Stimulated activated naive CD8-positive, alpha-beta T cell treated with anti-CD3 and anti-CD28 coated beads, Interleukin-15, Interleukin-2, amounts not matched to agents 100 U/mL and 50 U/mL, for 24 hours (primary cell): ENCODE measurements at places on chromosomes 7 and 10.

DNA sequence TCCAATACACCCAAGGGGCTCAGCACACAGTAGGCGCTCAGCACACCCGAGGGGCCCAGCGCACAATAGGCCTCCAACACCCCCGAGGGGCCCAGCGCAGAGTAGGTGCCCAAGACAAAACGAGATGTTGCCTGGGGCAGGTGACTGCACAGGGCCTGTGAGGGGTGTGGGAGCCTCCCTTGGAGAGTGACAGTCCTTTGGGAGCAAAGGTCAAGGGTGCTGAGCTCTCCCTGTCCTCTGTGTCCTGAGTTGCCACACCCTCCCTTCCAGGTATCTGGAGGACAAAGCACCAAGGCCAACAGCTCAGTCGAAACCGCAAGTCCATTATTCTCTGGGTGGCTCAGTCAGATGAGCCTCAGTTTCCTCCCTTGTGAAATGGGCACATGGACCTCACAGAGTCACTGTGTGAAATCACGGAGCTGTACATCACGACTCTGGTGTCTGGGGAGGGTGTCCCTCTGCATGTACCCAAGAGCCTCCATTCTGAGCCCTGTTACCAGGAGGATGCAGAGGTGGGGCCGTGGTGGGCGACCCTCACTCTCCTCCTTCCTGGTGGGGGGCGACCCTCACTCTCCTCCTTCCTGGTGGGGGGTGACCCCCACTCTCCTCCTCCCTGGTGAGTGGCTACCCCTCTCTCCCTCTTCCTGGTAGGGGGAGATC lies 81.3 kb downstream of the FOXL3 start:
- no peak for DNase-seq

DNA sequence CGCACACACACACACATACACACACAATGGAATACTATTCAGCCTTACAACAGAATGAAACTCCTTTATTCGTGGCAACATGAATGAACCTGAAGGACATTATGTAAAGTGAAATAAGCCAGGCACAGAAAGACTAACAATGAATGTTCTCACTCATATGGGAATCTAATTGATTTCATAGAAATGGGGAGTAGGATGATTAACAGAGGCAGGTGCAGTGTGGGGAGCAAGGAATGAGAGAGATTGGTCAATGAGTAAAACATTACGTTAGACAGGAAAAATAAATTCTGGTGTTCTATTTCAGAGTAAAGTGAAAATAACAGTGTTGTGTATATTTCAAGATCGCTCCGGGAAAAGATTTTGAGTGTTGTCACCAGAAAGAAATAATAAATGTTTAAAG lies 694.5 kb downstream of the NXPH1 start:
- DNase-seq = no peak

GRCh38 chr7:107613948-107614347 lies 33.9 kb downstream of the BCAP29 start:
- no peak for DNase-seq

GRCh38 chr7:5266191-5267028 lies 16.3 kb upstream of the SLC29A4 start:
- DNase-seq = no peak

GRCh38 chr7:25926009-25926408 lies 226.0 kb upstream of the NFE2L3 start:
- no peak for DNase-seq

- no peak for DNase-seq
Observed at GRCh38 chr7:13262929-13263530, 575.6 kb downstream of the ARL4A start.

DNA sequence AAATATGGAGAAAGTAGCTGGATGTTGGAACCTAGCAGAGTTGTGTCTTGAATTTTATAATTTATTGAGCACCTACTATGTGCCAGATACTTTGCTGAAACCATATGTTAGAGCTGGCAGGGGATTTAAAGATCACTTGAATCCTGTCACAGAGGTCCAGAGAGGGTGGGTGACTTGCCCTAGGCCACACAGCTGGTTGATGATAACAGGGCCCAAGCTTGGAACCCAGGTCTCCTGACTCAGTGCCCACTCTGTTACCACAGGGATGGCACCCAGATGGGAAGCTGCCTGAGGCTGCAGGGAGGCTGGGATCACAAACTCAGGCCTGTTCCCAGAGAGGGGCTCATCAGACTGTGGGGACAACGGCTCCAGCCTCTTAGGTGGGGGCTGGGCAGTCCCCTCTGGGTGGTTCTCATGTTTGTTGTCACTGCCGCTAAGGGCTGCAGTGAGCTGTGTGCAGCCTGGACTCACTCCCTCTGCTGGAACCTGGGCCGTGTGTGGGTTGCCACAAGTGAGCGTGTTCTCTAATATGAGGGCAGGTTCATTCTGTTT lies 18.6 kb downstream of the GOLGA7B start:
- no peak for DNase-seq

DNA sequence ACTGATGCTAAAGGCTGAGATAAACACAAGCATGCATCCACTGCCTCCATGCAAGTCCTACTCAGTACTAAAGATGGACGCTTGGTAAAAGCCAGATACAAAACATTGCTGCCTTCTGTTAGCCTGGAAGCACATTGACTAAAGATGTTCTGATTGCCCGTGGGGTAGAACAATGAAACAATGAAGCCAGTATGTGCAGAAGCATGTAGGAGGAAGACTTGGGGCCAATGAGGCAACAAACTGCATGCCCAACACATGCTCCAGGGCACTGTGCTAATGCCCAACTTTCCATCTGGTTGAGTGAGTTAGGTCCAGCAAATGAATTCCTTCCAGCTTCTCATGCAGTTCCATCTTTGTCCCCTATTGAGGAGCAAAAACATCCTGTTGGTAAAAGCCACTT lies 1245.5 kb downstream of the GATA3 start:
- DNase-seq = no peak

GRCh38 chr7:135970682-135971365 lies 6.3 kb downstream of the MTPN start:
- DNase-seq = no peak

- no peak for DNase-seq
Observed at GRCh38 chr10:99689461-99689860, 30.2 kb downstream of the ENTPD7 start.

DNA sequence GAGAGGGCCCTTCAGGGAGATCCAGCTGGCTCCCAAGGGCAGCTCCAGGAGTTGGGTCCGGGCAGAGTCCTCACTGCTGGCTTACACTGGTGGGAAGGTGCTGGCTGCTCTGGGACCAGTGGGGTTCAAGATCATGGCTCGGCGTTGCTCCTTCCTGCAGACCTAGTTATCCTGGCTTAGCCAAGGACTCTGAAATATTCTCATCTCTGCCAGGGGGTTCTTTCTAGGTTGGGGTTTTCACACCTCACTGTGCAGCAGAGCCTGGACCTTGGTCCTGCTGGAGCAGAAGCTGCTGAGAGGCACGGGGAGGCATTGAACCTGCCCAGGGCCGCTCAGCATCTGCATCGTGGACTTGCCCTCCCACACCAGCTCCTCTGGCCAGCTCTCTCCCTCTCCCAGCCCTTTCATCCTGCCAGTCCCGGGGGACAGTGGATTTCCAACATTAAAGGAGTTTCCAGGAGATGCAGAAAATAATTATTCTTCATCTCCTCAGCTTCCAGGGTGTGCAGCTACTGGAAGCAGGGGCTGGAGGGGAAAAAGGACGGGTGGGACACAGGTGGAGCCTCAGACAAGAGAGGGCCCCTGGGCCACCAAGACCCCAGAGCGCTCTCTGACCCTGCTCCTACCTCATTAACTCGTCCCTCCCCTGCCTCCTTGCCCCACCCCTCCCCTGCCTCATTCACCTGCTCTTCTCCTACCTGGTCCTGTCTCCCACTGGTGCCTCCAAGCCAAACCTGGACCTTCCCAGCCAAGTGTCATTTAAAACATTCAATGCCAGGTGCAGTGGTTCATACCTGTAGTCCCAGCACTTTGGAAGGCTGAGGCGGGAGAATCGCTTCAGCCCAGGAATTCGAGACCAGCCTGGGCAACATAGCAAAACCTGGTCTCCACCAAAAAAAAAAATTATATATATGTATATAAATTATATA lies 42.5 kb downstream of the JAKMIP3 start:
- no peak for DNase-seq

GRCh38 chr10:13990946-13991345 lies 339.8 kb downstream of the FRMD4A start:
- no peak for DNase-seq

DNA sequence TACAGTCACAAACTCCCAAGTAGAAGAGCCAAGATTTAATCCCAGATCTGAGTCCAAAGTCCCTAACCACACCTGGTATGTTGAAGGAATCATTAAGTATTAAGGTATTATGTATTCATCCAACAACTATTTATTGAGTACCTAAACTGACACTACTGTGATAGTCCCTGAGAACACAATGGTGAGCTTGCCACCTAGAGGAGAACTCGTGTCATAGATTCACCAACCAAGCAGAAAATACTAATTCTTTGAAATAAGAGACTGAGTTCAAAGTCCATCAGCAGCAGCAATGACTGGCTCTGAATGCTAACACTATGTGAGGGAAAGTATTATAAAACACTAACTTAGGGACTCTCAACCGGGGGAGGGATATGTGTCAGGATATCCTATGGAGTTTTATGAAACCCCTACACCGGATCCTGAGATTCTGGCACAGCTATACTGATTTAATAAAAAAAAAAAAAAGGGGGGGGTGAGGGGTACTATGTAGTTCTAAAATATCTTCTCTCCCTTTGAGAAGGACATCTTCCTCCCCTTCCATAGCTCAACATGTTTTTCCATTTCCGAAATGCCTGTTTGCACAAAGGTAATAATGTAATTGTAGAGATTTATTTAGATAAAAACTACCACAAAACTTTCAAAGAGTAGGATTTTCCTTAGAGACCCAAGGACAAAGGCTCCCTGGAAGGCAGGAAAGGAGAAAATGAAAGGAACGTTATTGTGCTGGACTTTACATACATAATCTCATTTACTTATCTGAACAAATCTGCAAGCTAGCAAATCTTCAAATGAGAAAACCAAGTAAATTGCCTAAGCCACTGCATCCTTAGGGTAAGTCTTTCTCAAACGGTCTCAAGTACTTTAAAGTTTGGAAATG lies 1.6 kb downstream of the NCOA4 start:
- no peak for DNase-seq

GRCh38 chr7:35752742-35753141 lies 48.1 kb upstream of the SEPTIN7 start:
- no peak for DNase-seq

DNA sequence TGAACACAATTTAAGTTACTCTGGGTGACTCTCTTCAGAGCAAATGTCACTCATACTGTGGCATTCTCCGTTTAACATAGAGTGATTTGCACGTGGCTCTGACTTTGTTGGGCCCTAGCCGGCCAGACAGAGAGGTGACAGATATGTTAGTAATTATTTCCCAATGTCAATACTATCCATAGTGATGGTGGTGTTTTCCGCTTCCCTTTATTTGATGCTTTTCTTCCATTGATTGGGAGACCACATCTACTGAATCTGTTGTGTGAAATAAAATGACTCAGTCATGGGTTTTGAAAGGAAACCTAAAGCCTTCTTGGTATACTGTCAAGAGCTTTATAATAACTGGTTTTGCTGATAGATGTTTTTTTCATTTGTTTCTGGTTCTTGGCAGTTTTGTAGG lies 7.4 kb downstream of the AVL9 start:
- DNase-seq = peak; percentile 35

GRCh38 chr10:24157567-24157966 lies 51.4 kb upstream of the KIAA1217 start:
- no peak for DNase-seq

DNA sequence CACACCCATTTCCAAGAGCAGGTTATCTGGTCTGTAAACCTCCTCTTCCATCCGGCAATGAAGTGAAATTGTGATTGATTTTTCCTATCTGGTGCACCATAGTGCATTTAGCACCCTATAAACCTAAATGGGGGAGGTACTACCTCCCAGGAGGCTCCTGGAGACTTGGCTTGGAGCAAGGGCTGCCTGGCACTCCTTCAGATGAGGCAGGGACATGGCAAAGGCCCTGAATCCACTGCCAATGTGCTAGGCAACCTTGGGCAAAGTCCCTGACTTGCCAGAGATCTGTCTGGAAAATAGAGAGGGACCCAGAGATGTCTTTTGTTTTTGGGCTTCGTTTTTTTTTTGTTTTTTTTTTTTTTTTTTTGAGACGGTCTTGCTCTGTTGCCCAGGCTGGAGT lies 6.7 kb upstream of the GRID1 start:
- no peak for DNase-seq

DNA sequence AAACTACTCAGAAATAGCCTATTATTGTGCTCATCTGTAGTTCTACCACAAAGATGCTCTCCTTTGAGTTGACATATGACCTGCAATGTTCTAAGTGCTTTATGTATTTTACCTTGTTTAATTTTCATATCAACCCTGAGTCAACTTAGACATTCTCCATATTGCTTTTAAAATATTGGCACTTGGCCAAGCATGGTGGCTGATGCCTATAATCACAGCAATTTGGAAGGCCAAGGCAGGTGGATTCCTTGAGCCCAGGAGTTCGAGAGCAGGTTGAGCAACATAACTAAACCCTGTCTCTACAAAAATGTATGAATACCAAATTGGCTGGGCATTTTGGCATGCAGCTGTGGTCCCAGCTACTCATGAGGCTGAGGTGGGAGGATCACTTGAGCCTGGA lies 50.6 kb downstream of the PRKG1 start:
- no peak for DNase-seq

DNA sequence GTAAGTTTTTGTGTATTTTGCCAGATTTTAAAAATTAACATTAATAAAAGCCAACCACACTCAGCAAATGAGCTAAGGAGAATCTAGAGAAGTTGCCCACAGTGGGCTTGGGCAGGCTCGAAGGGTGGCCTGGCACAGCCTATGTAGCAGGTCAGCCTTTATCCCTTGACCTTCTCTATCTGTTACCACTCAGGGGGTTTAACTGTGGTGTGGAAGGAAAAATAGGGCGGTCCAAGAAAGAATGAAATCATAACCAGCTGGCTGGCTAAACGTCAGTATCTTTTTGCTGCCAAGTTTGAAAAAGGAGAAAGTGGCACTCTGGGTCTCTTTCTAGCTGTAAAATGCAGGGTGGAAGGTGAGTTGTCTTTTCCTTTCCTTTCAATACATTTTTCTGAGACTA lies 130.3 kb upstream of the ASAH2 start:
- no peak for DNase-seq

GRCh38 chr10:95133997-95134396 lies 60.0 kb upstream of the ACSM6 start:
- DNase-seq = no peak

DNA sequence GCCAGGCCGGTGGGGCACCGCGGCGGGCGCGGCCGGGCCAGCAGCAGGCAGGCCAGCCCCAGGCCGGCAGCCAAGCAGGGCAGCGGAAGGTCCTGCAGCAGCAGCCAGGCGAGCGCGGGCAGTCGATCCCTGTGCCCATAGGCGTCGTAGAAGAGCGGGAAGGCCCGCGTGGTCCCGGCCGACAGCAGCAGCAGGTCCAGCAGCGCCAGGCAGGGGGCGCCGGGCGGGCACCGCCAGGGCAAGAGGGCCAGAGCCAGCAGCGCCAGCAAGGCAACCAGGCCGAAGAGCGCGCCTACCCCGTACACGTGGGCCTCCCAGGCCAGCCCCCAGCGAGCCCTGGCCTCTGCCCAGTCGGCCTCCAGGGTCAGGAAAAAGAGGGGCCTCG lies 8.4 kb upstream of the RBM28 start:
- peak; percentile 48 for DNase-seq

GRCh38 chr10:86347856-86348255 lies 18.7 kb downstream of the GRID1 start:
- no peak for DNase-seq
